ENCODE measurements at places on chromosomes 4 and X.

GRCh38 chr4:130349745-130350144 is 1253.8 kb downstream of the C4orf33 start:
- DNase-seq = no peak

DNA sequence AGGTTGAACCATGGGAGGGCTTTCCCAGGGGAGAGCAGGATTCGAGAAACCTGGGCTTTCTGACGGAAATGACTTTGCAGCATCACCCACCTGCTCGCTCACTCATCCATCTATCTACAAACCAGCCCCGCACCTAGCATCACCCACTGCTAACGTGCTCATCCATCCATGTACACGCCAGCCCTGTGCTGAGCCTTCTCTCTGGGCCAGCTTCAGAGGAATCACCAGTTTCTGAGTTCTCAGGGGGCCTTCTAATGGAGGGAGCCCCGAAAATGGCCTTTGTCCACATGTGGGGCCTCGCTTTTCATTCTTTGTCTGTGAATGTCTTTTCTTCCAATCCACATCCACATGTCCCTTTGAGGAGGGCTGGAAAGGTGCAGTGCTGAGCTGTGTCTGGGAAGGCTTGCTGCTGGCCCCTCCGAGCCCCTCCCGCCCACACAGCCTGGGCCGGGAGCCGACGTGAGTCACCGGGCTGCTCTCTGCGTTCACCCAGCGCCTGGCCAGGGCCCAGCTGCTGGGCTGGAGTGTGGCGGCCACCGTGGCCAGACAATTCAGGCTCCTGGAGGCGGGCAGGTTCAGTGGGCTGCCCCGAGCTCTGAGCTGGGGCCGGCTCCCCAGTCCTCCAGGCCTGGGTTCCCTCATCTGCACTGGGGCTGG is 14.7 kb downstream of the SORCS2 start:
- DNase-seq = no peak

- no peak for DNase-seq
Measured at GRCh38 chr4:169179609-169180521, 90.9 kb downstream of the SH3RF1 start.

DNA sequence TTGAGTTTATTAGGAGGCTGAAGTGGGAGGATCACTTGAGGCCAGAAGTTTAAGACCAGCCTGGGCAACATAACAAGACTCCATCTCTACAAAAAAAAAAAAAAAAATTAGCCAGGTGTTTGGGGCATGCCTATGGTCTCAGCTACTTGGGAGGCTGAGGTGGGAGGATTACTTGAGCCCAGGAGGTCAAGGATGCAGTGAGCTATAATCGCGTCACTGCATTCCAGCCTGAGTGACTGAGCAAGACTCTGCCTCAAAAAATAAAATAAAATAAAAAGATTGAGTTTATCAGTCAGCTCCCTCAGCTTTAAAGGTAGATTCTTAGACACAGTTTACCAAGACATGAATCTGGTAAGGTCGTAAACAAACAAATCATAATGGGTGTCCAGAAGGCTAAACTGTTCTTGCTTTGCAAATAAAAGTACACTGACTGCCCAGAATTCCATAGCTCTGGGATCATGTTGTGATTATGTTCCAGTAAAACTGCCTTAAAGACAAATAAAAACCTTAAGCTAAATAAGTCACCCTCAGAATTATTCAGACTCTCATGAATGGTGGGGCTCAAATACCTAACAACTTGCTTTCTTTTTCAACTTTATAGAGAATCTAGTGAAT is 18.7 kb downstream of the APOO start:
- no peak for DNase-seq

GRCh38 chrX:66163849-66164411 is at the start of gene HEPH:
Gene HEPH (plus strand): TSS chrX:66164247. CDS start chrX:66170571, 6,324 bp downstream.
- DNase-seq = no peak

DNA sequence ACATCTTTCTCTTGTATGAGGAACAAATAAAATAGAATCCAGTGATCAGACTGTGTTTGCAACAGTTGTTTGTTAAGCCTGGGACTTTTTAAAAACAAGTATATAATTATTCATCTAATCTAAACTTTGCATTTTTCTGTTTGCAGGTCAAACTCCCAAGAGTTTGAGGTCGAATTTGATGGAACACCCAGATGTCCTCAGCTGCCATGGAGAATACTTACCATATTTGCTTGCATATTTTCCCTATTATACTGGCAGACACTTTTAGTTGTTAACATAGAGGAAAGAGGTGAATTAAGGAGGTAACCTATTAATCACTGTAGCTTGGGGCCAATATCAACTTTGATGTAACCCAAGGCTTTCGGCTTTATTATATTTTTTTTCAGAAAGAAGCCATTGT is 401.5 kb upstream of the DIPK2B start:
- DNase-seq = no peak

GRCh38 chrX:108270280-108270679 is 167.9 kb downstream of the COL4A6 start:
- DNase-seq = no peak

- peak; percentile 84 for DNase-seq
Measured at GRCh38 chr4:153488006-153488891, 22.1 kb downstream of the TMEM131L start.

DNA sequence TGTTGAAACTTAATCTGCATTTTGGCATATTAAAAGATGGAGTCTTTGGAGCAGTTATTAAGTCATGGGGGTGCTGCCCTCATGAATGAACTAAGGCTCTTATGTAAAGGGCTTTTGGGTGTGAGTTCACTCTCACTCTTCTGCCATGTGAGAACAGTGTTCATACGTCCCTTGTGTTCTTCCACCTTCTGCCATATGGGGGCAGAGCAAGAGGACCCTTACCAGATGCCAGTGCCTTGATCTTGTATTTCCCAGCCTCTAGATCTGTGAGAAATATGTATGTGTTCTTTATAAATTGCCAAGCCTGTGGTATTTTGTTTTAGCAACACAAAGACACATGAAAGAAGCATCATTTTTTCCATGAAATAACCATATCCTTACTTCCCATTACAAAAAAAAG is 213.9 kb downstream of the SPOCK3 start:
- DNase-seq = no peak

- DNase-seq = no peak
Measured at GRCh38 chrX:100674705-100675104, 30.7 kb downstream of the SRPX2 start.

- peak; percentile 50 for DNase-seq
Measured at GRCh38 chr4:47662975-47663374, 174.9 kb downstream of the CORIN start.

DNA sequence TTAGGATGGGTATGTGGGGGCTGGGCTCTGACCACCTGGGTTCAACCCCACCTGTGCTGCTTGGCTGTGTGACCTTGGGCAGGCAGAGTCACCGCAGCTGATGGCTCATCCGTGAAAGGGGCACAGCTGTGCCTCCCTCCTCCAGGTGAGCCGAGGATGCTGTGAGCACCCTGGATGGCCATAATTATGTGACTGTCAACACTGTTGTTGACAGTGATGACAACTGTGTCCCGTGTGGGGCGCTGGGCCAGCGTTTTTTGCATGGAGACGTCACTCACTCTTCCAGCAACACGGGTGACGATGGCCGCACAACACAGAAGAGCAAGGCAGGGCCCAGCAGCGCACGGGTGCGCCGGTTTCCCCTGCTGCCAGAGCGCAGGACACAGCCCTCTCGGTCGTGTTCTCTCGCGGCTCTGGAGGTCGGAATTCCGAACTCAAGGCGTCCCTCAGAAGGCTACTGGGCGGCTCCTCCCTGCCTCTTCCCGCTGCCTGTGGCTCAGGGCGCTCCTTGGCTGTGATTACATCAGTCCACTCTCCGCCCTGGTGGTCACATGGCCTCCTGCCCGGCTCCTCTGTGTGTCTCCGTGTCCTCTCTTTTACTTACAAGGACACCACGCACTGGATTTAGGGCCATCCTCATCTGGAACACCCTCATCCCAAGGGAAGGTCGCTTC is 1.3 kb downstream of the SH3TC1 start:
- peak; percentile 42 for DNase-seq

DNA sequence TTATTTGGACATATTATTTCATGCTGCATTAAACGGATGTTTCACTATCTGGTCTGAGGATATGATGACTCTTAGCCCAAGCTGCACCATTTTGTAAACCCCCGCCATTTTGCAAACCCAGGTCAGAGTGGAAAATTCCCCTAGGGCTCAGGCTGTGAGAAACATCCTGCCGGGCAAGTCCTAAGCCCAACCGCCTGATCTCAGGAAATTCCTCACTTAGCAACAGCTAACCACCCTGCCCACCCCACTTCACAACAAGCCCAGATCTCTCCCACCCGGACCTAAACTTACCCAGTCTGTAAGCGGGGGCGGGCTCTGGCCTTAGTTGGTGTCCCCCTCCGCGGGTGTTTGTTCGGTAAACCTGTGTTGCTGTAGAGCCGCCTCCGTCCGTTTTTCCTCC is 2747.1 kb downstream of the PCDH7 start:
- DNase-seq = no peak

DNA sequence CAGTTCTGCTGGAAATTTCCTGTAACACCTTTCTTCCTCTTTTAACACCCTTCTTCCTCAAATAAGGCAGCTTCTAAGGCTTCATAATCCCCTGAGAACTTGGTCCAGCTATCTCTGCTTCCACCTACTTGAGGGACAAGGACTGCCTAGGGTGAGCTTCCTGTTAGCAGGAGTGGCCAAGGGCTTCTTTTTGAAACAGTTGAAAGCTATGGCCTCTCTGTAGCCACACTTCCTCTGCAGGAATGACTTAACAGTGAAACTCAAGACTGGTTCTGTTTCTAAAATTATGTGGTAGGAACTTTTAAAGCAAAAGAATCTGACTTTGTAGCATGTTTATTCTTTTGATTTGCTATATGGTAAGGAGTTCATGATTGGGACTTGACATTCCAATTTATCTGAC is 108.5 kb upstream of the WDR1 start:
- DNase-seq = no peak

- no peak for DNase-seq
Measured at GRCh38 chr4:138104284-138104680, 137.9 kb downstream of the SLC7A11 start.

GRCh38 chr4:152334931-152335330 is 201.0 kb downstream of the FBXW7 start:
- no peak for DNase-seq

DNA sequence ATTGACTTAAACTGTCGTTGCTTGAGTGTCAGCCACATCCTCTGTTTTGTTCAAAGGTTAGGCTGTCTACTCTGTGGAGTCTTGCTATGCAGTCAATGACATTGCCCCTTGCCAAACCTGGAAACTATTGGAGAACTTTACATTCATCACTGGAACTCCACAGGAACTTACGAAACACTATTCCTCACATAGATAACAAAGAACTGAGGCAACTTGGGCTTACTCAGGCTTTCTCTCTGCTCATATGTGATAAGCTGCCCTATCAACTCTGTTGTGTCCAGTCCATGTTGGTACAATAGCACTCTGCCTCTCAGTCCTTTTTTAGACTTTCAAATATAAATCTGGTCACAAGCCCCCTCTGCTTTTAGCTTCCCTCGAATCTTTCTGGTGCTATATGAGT is 9.4 kb downstream of the NPY5R start:
- DNase-seq = no peak

GRCh38 chr4:122917731-122918130 is 4.7 kb downstream of the NUDT6 start:
- no peak for DNase-seq

DNA sequence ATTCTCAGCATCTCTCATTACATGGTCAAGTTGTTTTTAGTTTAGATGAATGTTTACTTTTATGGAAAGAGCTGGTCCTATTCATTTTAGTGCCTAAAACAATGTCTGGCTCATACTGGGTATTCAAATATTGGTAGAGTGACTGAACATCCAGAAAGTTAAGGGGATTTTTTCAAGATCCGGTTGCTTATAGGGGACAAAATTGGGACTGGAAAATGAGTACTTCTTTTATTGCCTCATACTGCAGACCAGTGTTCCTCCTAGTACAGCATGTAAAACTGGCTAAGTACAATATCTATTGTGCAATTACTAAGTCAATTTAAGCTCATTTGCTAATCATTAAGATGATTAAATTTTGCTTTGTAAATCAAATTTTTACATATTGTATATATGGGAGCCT is 13.9 kb downstream of the RP2 start:
- no peak for DNase-seq

GRCh38 chr4:78299565-78299972 is 242.4 kb downstream of the FRAS1 start:
- no peak for DNase-seq

- DNase-seq = no peak
Measured at GRCh38 chr4:187212446-187213080, 488.9 kb upstream of the FAT1 start.

GRCh38 chrX:44415639-44416386 is 72.3 kb upstream of the EFHC2 start:
- DNase-seq = no peak

GRCh38 chr4:26377328-26378311 is 56.8 kb downstream of the RBPJ start:
- DNase-seq = no peak

GRCh38 chr4:116400480-116400879 is 684.9 kb downstream of the TRAM1L1 start:
- DNase-seq = no peak

- no peak for DNase-seq
Measured at GRCh38 chr4:3016961-3017360, 53.6 kb downstream of the GRK4 start.

DNA sequence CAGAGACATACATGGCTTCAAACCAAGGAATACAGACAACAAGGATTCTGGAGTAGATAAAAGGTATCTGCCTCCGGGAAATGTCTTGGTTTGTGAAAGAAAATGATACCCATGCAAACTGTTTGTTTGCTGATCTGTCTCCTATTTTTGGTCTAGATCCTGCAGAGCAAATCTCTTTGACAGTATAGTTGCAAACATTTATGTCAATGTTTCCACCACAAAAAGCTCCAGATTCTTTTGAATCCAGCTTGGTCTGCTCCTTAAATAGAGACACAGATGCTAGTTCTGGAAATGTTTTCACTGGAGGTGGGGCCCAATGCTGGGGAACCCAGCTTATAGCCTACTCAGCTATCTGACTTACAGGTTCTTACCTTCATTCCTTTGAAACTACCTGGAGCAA is 119.7 kb downstream of the ATG4A start:
- DNase-seq = no peak

DNA sequence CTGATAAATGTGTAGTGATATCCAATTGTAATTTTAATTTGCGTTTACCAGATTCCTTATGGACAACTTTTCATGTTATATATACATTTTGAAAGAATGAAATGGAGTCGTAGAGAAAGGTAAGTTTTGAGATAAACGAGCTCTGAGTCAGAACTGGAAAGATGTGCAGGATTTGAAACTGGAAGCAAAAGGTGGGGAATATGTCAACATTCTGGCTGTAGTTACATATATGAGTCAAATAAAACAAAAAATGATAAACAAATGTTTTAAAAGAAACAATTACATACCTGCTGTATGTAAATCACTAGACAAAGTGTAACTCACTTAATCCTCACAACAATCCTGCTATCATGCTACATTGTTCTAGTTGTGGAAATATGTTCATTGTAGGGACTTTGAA is 84.0 kb downstream of the LPAR4 start:
- DNase-seq = no peak

GRCh38 chr4:80840396-80840795 is 190.1 kb upstream of the BMP3 start:
- DNase-seq = no peak

- no peak for DNase-seq
Measured at GRCh38 chrX:100494646-100495370, 84.7 kb upstream of the PCDH19 start.

GRCh38 chrX:141405853-141406492 is 163.7 kb upstream of the SPANXC start:
- DNase-seq = no peak

- no peak for DNase-seq
Measured at GRCh38 chr4:183993676-183994075, 88.6 kb downstream of the STOX2 start.

All from stimulated activated CD4-positive, alpha-beta T cell treated with anti-CD3 and anti-CD28 coated beads, Interleukin-15, amount 100 ng/mL, for 24 hours (primary cell).